ENCODE measurements at places on chromosomes 12 and 14.
A peak's percentile ranks its signal among the peaks of the same experiment; 100 is the strongest.

- DNase-seq, result no peak
These were observed 45.5 kb upstream of the FAR2 start for GRCh38 chr12:29103539-29103974.

GRCh38 chr14:69428289-69428998, 30.0 kb downstream of the SLC39A9 start:
- DNase-seq, result no peak

- no peak for DNase-seq
These were observed 324.5 kb downstream of the NELL2 start for GRCh38 chr12:44551631-44552030.

- no peak for DNase-seq
These were observed 919.9 kb downstream of the FSCB start for GRCh38 chr14:43587183-43587582.

GRCh38 chr14:94679937-94680861, 68.0 kb downstream of the SERPINA3 start:
- no peak for DNase-seq

DNA sequence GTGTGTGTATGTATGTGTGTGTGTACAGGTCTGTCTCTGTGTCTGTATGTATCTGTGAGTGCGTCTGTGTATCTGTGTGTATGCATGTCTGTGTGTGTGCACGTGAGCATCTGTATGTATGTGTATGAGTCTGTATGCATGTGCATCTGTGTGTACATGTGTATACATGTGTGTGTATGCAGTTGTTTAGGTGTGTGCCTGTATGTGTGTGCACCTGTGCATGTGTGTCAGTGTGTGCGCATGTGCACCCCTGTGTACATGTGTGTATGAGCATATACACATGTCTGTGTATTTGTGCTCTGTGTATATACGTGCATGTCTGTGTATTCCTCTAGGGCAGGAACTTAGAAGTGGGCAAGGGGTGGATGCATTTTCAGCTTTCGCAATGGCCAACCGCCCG, 116.0 kb downstream of the TMEM132C start:
- DNase-seq, result no peak

DNA sequence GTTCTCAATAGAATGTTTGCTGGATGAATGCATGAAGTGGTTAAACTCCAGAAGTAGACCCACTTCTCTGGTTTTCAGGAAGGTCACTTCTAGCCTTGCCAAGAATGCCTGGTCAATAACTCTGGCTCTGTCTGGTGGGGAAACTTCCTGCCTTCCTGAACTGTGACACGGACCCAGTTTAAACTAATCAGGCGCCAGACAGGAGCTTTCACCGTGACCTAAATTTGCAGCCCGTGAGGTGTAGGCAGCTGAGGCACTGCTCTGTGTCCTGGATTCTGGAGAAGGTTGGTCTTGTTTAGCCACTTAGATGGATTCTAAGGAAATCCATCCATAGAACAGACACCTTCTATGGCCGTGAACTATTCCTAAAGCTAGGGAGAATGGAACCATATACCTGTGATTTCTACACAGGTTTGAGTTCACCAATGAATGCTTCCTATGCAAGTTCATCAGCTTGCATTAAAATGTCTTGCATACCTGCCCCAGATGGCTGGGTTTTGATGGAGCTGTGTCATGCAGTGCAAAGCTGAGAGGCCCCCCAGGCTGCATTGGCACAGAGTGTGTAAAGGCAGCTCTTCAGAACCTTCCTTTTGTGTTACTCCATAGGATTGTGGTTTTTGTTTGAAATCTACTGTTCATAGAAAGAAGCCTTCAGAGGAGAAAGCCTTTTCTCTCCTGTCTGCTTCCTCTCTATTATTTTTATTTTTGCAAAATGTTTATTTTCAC, 4.4 kb downstream of the CHST11 start:
- no peak for DNase-seq

GRCh38 chr14:73491256-73492042, 716 bp downstream of the RIOX1 start:
- DNase-seq, result no peak

GRCh38 chr12:52044292-52044983, 6.8 kb upstream of the NR4A1 start:
- no peak for DNase-seq

- no peak for DNase-seq
These were observed 20.7 kb upstream of the PPP1R12A start for GRCh38 chr12:79955561-79955960.

GRCh38 chr12:85441741-85442140, 161.7 kb downstream of the ALX1 start:
- no peak for DNase-seq

DNA sequence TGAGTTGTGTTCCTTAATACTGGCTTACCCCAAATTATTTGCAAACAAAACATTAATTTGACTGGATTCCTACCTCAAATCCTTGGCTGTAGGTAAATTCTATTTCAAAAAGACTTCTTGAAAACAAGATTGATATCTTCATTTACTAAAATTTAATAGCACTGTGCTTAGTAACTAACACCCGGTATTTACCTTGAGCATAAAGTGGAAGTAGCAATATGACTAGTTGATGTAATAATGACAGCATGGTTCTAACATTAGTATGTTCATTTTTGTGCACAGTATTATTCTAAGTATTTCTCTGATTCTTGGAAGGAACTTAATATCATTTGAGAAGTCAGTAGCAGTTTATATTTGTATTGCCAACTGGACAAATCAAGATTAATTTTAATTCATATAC, 96.8 kb downstream of the PPHLN1 start:
- no peak for DNase-seq

DNA sequence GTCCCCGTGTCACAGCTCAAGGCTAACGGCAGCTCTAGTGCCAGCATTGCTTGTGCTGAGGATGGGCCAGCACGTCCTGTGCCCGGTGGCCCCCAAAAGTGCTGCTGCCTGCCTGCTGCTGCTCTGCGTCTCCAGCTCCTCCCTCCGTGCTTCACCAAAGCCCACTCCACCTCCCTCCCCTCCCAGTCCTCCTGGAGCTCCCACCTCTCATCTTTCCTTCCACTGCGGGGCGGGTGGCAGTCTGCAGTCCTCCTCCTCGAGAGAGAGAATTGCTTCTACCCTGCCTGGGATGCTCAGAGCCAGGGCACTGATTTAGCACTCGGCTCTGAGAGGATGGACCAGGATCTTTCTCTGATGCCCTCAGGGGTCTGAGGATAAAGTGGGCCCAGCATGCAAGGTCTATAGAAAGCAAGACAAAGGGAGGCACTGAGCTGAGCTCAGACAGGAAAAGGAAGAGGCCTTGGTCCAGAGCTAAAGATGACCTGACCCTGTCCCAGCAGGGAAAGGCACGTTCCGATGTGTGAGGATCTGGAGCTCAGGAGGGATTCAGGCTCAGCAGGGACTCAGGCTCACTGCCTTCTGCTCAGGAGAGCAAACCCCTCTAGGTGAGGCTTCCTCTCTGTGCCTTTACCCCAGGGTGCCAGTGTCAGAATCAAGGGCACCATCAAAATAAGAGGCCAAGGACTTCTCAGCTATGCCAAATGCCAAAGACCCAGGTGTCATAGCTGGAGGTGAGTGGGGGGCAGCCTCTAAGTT, 113.1 kb upstream of the FKBP4 start:
- DNase-seq, result no peak

DNA sequence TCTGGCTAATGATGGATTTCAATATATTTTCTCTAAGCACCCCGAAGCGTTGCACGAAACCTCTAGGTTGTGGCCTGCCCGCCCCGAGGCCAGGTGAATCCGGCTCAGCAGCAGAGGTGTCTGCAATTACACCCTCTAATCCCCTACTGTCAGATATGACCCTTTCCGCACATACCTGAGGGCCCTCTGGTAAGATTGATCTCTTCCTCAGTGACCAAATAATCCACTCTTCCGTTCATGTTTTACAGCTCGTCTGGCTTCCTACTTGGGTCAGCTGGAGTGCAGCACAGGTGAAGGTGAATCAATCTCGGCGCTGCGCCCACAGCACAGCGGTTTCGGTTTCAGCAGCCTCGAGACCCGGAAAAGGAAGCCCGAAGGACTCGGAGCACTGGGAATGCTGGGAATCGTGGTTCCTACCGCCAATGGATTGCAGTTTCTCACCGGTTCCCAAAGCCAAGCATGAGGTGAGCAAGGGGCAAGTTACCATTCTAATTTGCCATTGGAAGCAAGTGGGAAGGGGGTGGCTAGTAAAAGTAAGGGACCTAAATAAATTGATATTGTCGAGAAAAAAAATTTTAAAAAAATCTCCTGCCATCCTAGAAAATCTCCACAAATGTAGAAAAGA, at the start of gene SYNJ2BP:
Gene SYNJ2BP (minus strand): TSS at position 366 of the 625 bp plus-strand sequence. CDS start 127 bp downstream, at position 239.
- peak; percentile 44 for DNase-seq

GRCh38 chr12:4954621-4955354, 45.1 kb downstream of the KCNA1 start:
- no peak for DNase-seq

GRCh38 chr12:102522768-102523167, 42.4 kb upstream of the IGF1 start:
- no peak for DNase-seq

DNA sequence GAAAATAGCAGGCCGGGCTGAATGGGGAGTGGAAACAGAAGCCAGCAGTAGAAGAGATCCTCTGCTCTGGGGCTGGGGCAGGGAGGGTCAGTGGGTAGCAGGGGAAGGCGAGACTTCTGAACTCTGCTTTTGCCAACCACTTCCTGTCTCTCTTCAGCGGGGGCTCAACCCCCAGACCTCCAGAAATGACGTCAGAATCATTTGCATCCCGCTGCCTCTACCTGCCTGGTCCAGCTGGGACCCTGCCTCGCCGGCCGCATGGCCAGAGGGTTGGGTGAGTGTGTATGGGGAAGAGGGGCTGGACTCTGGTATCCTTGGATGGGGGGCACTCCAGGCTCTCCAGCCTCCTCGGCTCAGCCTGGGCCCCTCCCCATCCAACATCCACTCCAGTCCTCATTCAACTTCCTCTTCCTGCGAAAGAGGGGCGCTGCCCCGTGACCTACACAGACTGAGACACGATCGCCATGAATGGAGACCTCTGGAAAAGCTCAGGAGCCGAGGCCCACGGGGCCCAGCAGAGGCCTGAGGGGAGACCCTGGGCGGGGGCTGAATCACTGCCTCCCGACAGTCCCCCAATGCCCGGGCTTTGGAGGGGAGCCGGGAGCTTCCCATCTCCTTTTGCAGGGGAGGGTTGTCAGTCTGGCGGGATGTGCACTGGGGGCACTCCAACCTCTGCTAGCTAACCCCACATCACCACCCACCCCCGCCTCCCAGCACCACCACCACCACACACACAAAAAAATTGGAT, 458 bp upstream of the HOXC4 start:
- no peak for DNase-seq

GRCh38 chr12:113220593-113221180, 577 bp upstream of the TPCN1 start:
- DNase-seq, result no peak

- DNase-seq, result no peak
These were observed 180.3 kb downstream of the RAD51B start for GRCh38 chr14:67999705-68000384.

All from NT2/D1 (cell line).